ENCODE measurements at places on chromosomes 6 and 20.

DNA sequence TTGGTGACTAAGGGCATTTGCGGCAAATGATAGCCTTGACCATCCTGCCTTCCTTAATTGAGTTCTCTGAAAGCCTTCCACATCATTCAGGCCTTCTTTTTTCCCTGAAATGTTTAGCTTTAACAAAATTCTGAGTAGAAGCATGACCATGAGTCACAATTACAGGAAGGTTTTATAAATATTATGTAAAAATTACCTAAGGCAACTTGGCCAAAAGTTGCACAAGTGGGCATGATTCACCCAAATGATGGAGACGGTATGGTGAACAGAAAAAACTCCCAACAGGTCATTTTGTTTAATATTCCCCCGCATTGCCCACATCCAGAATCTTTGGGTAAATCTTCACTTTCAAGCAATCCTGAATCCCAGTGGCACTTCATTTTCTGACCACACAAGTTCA lies 37.0 kb downstream of the MC3R start:
- DNase-seq: no peak

- DNase-seq: no peak
Measured at GRCh38 chr6:20202699-20203302, 9.5 kb downstream of the MBOAT1 start.

- DNase-seq: no peak
Measured at GRCh38 chr20:52083627-52084232, 107.8 kb downstream of the ZFP64 start.

DNA sequence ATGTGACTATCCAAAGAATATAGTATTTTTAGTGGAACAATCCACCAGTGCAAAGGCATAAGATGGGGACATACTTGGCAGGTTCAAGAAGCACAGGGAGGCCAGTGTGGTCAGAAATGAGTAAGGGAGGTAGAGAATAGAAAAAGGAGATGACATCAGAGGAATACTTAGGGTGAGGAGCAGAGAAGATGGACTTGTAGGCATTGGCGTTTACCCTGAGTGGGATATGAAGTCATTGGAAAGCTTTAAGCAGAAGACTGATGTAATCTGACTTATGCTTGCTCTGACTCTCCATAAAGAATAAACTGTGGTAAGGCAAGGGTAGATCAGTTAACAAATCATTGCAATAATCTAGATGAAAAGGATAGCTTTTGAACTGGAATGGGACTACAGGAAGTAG lies 228.7 kb downstream of the GJA1 start:
- no peak for DNase-seq

DNA sequence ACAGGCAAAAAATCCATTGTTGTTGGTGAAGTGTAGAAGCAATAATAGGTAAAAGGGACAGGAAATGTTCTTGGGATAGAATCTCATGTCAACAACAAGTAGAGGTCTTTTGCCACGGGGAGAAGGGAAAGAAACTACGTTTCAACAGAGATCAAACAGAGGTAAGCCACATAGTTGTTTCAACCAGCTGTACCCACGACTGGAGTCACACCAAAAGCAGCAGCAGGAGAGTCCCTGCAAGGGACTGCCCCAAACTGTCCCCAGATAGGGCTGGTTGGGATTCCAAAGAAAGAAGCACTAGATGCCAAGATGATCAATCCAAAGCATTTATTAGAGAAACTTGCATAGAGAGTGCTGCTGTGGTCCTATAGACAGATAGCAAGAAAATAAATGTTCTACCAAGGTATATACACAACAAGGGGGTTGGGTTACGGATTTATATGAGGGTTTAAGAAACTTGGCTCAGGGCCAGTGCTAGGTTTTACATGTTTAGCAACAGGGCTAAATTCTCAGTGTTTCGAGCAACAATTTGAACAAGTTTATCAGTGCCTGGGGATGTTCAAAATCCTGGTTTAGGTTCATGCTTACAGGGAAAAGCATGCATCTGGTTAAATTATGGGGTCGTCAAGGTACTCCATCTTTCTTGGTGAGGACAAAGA lies 466.5 kb downstream of the MMUT start:
- DNase-seq: no peak

All from stimulated activated CD4-positive, alpha-beta T cell treated with anti-CD3 and anti-CD28 coated beads, TNF-alpha, amount 100 ng/mL, for 24 hours (primary cell).